Esophagus squamous epithelium (tissue), 5 donors: ENCODE measurements at places on chromosomes 4 and X. TPM values are rescaled to one million over a fixed set of nuclear protein-coding genes. Genes with fewer than 3 reads are reported as not detected.

Gene XPNPEP2
- total RNA-seq, result not detected

Gene GDI1
- total RNA-seq, result 82.6 TPM

Gene GAGE13
- not detected for total RNA-seq

Gene CSAG1
- not detected for total RNA-seq

Gene ATP2B3
- total RNA-seq, result not detected

DNA sequence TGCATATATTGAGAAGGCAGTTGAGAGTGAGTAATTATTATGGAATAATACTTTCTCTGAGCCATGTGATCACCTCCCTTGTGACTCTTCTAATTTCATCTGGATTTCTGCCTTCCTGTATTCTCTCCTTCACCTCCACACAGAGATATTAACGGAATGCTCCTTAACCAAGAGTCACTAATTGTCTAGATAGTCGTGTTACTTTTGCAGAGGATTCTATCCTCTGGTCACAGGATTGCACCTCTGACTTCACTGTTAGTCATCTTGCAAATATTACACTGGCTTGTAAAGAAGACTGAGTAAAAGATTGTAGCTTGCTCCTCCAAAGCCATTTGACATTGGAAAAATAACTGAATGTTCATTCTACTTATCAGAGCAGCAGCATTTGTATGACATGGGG, 160.9 kb downstream of the SH2D1A start:
- no peak for DNase-seq

DNA sequence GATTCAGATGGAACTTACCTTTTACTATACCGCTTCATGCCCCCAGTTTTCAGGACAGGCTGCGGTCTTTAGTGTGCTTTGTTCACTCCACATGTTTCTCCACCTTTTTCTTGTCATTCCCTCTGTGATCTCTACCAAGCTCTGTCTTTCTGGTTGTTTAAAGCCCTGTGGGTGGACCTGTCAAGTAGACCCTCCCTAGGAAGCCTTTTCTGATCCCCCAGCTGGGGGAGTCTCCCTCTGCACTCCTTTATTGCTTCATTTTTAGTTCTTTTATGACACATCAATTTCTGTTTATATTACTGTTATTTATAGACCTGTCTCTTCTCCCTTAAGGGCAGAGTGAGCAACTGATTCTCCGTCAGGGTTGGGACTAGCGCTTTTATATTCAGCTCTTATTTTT, 150.2 kb downstream of the C4orf33 start:
- no peak for DNase-seq

- no peak for DNase-seq
Observed at GRCh38 chrX:1874416-1874815, 259.6 kb downstream of the ASMT start.

DNA sequence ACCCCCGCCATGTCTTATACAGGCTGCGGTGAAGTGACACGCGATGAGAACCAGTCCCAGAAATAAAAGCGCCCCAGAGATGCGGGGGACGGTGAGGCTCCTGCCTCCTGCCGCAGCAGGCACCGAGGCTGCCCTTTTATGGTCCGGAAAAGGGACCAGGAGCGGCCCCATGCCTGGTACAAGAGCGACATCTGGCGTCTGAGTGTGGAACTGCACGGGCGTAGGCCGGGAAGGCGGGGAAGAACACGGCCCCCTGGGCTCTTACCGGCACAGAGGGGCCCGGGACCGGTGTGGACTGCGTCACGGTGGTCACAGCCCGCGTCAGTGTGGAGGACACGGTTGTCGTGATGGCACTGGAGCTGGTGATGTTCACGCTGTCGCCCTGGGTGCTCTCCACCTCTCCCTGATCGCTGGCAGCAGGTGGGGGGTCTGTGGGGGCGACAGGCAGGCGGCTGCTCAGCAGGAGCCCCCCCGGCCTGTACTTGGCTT, 8.9 kb upstream of the RENBP start:
- DNase-seq, result no peak

GRCh38 chr4:4658052-4658451, 116.2 kb upstream of the STX18 start:
- no peak for DNase-seq

DNA sequence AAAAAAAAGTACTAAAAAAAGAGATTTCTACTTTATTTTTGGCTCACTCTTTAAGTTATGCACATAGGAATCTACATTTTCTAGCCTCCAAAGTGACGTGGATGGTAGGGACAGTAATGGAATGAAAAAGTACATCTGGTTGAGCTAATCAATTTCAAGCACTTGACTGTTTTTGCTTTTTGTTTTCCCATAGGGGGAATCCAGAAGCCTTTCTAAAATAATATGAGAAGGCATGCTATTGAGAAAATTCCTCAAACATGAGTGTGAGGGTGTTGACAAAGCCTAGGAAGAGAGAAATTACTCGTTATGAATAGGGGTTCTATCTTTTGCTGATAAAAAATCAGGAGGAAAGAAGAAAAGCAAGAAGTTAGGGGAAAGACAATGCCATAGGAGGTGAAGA, 242.5 kb upstream of the PUDP start:
- DNase-seq, result no peak

- DNase-seq, result no peak
Observed at GRCh38 chr4:6900956-6901355, 8.7 kb upstream of the TBC1D14 start.

- DNase-seq, result no peak
Observed at GRCh38 chr4:107619066-107619465, 101.0 kb downstream of the PAPSS1 start.

GRCh38 chrX:46257451-46257879, 287.8 kb downstream of the ZNF674 start:
- DNase-seq, result no peak

DNA sequence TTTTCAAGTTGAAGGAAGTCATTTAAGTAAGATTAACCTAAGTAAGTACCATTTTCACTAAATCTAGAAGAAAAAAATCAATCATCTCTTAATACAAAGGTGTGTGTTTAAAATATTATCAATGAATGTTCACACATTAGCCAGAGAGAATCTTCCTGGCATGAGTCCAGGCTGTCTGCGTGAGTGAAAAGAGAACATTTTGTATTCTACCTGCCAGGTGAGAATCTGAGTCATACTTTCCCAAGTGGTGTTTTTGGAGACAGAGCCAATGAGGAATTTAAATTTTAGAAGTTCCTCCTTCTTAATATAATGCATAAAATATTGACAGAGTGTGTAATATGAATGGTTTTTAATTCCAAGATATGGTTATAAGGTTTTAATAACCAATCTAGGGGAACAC, 371.8 kb upstream of the NR3C2 start:
- no peak for DNase-seq

GRCh38 chr4:31366041-31366440, 645.9 kb downstream of the PCDH7 start:
- DNase-seq, result no peak

DNA sequence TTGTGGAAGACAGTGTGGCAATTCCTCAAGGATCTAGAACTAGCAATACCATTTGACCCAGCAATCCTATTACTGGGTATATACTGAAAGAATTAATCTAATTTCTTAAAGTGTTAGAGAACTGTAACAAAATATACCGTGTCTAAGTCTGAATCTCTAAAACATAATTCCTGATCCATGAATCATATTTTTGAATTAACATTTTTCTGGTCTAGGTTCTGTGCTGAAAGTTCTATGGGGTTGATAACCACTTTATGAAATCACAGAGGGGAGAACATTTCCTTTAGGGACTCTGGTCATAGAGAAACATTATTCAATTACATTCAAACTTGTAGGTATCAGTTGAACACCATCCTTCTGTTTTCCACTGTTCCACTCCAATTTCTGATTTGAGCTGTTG, 91.9 kb upstream of the ETNPPL start:
- DNase-seq, result no peak

DNA sequence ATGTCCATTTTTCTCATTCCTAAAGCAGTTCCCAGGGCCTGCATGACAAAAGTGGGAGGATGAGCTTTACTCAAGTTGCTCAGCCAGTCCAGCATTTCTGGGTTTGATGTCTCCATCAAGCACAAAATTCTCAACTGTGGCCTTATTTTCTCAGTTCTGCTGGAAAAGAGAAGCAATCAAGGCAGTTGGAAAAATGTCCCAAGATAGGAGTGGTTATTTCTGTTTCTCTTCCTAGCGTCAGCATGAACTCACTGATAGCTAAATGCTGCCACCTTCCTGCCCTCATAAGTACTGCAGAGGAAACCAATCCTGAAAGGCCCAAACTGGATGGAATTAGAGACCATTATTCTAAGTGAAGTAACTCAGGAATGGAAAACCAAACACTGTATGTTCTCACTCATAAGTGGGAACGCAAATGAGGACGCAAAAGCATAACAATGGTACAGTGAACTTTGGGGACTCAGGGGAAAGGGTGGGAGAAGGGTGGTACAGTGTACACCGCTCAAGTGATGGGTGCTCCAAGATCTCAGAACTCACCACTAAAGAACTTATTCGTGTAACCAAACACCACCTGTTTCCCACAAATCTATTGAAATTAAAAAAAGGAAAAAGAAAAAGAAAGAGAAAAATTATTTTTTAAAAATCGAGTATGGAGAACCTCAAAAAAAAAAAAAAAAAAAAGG, 29.6 kb downstream of the ADH7 start:
- no peak for DNase-seq

- DNase-seq, result no peak
Observed at GRCh38 chr4:79048878-79049277, 109.6 kb upstream of the PAQR3 start.

- no peak for DNase-seq
Observed at GRCh38 chr4:178273168-178273567, 830.9 kb upstream of the AGA start.

- no peak for DNase-seq
Observed at GRCh38 chrX:16212024-16212423, 44.7 kb downstream of the MAGEB17 start.

DNA sequence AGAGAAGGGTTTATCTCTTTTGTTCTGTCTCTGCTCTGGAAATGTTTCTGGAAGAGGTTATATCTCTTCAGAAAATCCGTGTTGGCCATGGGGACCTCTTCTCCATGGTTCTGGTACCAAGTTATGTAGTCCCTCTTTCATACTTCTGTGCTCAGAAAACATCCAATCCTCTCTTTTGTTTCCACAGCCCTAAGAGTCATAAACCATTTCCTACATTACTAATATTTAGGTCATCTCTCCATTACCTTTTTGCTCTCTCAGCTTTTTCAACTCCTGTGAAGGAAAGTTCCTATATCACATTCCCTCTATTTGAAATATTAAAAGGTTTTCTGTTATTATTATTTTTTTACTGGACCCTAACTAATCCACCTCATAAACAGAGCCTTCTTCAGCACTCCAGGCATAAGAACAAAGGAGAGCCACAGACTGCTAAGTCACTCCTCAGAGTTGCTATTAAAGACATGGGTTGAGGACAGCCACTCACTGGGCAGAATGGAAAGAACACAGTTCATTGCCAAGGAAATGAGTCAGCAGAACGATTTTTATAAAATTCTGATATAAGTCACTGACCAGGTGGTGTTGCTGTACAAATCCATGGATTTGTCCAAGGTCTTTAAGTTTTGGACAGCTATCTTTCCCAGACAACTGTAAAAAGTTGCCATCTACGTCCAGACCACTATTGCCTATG, 122.4 kb upstream of the NPY2R start:
- no peak for DNase-seq

GRCh38 chr4:74223801-74224200, 65.9 kb downstream of the MTHFD2L start:
- DNase-seq, result no peak

- no peak for DNase-seq
Observed at GRCh38 chr4:149766135-149766534, 49.5 kb downstream of the IQCM start.

DNA sequence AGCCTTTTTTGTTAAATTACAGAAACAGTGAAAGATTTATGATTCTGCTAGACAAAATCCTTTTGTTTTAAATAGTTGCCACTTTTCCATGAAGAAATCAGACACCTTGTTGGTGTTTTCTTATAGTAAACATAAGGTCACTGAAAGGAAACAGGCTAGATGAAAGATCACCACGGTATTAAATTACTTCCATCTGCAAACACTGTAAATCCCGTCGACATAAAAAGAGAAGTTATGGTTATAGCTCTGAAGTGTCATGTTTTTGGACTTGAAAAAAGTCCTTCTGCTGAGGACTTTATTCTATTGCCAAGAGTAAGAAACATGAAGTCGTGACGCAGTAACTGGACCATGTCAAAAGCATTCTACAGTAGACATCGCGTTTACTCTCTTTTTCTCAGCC, 567.6 kb upstream of the SLIT2 start:
- DNase-seq, result no peak

- no peak for DNase-seq
Observed at GRCh38 chr4:6019316-6020263, 1.4 kb upstream of the C4orf50 start.

DNA sequence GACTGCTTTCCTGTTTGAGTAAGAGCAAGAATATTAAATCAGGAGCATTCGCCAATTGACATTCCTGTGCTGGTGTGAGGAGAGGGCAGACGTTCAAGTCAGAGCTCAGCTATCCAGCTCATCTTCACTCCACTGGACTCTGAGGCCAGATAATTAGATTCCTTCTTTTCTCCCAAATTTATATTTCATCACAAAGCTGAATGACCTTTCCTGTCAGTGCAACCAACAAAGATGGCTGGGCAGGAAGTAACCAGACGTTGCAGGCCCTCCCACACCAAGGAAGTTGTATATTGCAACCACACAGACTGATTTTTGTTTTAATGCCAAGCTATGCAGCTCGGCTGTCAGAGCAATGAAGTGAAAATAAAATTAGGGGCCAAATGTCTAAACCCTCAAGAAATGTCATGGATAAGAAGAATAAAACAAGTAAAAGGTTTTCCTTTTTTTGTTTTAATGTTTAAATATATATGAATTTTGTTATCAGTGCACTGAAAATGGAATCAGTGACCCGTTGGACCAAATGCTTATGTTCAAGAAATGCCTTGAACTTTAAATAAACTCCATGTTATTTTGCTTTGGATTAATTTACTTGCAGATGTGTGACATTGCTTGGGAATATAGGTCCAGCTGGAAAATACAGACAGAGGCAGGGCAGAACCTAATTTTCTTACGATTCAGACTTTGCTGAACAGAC, 578.9 kb upstream of the FAT1 start:
- no peak for DNase-seq

DNA sequence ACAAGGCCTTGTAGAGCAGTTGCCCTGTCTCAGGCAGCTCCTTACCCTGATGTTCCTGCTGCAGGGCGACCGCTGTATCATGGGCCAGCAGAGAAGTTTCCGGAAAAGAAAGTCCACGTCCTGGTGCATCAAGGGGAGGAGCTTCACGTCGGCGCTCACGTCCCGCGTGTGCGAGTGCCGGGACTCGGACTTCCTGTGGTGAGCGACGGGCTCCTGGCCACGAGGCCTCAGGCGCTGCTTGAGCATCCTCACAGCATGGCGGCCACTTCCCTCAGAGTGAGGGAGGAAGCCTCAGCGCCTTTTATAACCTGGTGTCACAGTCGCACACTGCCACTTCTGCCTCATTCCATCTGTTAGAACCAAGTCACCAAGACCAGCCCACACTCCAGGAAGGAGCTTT, 225.5 kb downstream of the AFAP1 start:
- no peak for DNase-seq
